NCI-H226 (cell line): ENCODE measurements at places on chromosomes 4 and X.

DNA sequence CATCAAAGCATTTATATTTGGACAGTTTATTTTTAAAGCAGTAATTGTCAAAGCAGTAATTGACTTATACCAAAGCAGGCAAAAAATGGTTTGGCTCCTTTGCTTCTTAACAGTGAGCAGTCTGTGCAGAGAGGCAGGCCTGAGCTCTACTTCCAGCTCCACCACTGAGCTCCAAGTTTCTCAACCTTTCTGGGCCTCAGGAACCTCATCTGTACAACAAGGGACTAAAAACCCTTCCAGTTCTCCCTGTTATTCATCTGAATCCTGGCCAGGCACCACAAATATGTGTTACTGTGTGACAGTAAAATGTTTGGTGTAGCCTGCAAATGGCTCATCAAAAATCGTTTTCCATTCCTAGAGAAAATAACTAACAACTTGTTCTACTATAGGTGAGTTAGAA, 88.7 kb upstream of the TTC29 start:
- no peak for DNase-seq

DNA sequence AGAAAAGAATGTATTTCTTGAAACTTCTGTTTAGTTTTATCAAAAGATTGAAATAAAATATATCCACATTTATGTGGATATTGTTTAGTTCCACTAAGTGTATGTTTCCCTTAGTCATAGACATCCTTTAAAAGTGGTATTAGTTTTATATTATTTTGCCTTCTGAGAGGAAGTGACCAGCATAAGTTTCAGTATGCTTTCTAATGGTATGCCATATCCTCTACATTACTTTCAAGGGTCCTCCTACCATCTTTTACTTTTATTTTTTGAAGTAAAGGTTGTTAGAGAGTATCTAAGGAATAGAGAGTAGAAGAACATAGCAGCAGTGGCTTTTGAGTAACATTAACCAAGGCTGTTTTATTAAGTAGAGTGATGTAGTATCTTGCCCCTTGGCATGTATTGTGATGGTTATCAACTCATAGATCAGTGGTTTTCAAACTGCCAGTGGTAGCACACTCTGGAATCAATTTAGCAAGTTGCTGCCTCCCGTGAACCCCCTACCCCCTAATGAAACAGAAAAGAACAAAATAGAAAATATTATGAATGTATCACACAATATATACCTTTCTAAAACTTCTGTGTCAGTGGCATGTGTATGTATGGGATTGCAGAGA, 44.8 kb downstream of the RBPJ start:
- no peak for DNase-seq

DNA sequence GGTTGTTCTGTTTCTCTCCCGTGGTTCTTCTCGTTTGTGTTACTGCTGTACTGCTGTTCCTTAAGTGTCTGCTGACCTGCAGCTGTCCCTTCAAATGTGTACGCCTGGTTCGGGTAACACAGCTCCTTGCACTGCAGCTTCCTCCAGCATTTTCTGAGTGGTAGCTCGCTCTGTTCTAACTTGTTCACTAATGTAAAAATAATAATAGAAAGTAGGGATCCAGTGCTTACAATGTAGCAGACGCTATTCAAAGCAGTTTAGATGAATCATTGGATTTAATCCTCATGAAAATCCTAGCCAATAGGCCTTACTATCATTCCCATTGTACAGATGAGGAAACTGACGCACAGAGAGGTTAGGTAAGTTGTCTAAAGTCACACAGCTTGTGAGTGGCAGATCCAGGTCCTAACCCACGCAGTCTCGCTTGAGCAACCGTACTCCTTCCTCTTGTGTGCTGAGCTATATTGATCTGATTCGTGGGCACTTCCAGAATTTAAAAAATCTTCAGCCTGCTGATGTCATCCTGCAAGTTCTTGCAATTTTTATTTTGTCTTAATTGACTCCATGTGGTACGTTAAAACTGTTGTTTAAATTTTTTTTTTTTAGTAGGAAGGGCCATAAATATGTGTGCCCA, 448.2 kb upstream of the FAT1 start:
- no peak for DNase-seq

DNA sequence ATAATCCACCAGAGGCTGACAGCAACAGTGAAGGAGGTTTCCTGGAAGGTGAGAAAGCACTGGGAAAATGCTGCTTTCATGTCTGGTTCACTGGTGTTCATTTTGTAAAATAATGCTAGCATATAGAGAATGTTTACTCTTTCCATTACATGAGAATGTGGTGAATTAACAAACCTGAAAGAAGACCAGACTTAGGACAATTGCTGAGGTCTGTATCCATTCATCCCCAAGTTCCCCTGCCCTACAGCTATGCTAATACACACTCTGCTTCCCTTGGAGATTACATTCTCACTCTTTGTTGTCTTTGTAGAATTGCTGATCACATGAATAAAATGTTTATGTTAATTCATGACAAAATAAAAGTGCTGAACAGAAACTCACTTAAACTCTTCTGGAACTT, 99.5 kb downstream of the ARHGAP6 start:
- no peak for DNase-seq

GRCh38 chr4:149884046-149884445, 68.4 kb upstream of the IQCM start:
- DNase-seq, result no peak

DNA sequence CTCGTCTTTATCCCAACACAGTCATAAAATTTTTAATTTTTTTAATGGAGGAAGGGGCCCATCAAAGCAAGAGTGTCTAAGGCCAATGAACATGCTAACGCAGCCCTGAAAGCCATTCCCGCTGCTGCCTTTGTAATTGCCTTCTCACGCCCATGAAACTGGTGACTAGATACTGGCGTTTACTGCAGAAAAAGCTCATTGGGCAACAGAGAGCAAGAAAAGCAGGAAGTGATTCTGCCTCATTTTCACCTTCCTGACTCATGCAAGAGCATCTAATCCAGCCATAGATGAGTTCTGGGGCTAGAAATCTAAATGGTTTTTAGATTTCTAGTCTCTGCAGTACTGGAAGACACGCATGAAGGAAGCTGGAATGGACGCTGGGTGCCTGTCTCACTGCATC, 72.5 kb downstream of the ANXA3 start:
- DNase-seq, result no peak

DNA sequence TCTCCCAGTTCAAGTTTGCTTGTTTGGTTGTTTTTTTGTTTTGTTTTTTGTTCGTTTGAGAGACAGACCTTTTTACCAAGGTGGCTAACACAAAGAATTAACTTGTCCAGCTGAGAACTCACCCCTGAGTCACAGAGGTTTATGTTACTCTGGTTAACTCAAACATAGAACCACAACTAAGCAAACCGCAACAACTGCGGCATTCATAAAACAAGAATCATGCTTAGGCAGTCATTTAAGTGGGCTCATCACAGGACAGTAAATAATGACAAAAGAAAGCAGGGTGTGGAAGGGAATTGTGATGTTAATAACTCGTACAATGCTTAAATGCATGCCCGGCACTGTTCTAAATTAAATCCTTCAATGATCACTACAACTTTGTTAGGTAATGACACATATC, 24.7 kb upstream of the IL13RA1 start:
- DNase-seq, result no peak

DNA sequence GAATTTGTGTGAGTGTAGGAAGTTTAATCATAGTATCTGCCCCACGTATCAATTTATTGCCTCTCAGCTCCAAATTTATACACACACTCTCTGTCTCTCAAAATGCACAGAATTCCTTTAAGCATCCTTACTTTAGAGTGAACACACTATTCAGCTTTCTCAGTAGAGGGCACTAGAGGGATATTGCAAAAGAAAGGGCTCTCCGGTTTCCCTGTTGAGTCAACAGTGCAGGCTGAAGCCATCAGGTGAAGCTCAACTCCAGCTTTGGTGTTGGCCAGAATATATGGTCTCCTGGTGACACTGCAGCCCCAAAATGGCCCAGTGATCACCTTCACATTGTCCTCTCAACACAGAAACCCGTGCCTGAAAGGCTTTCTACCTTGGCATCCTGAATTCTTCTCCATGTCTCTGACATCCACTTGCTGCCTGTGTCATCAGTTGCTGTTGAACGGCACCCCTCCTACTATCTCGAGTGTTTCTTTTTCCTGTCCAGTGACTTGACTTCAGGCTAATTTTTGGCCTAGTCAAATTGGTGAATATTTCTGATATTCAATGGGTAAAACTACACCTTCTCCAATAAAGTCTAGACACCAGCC, 670.5 kb downstream of the GABRG1 start:
- DNase-seq, result no peak

GRCh38 chrX:12891915-12892506, 14.4 kb upstream of the TLR8 start:
- DNase-seq, result no peak

GRCh38 chrX:4265036-4265435, 551.6 kb upstream of the PRKX start:
- no peak for DNase-seq

GRCh38 chr4:81504112-81505003, 32.7 kb upstream of the RASGEF1B start:
- DNase-seq, result no peak

- DNase-seq, result no peak
Measured at GRCh38 chrX:77930581-77930980, 20.1 kb downstream of the ATP7A start.

DNA sequence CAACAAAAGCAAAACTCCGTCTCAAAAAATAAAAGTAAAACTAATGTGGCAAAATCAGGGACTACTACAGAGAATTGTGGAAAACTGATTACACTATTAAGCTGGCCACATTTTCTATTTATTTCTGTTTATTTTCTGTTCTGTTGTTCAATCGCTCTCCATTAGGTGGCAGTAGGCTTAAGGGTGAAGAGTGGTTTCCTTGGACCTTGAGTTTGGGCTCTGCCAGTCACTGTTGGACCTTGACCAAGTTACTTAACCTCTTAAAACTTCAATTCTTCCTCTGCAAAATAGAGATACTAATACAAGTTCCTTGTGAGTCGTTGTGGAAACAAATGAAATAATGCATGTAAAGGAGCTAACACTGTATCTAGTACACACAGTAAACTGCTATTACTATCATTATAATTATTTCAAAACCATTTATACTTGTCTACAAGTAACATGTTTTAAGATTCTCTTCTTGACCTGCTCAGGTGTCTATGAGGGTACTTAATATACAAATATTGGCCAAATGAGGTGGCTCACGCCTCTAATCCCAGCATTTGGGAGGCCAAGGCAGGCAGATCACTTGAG, 15.2 kb downstream of the HSD17B11 start:
- DNase-seq, result peak; percentile 36

DNA sequence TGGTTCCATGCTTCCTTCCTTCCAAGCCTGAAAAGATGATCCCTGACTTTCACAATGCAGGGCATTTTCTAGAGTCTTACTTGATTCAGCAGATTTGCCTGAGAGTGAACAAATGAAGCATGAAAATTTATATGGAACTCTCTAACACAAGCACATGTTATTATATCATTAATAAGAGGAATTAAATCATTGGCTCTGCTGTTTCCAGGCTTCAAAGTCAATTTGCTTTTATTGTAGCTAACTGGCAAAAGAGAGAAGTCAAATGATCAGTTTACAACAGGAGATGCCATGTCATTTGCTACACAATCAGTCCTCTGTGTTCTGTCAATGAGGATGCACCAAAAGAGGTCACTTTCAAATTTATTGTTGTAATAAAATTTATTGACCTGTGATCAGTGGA, 101.5 kb upstream of the UGT8 start:
- DNase-seq, result no peak

- peak; percentile 45 for DNase-seq
Measured at GRCh38 chrX:107718156-107718621, 57.4 kb downstream of the TSC22D3 start.

DNA sequence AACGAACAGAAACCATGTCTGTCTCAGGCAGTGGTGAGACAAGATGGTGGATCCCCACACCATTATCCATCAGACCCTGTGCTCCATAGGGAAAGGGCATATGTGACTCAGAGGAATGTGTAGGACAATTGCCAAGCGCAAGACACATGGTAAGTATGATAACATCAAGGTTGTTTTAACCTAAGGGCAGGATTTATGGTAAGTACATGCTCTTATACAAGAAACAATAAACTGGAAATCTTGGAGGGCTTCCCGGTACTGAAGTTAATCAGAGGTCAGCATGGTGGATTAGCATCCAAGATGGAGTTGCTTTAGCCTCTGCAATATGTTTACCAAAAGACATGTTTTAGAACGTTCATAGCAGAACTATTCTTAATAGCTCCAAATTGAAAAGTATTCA, 355.0 kb downstream of the PPP1R2C start:
- DNase-seq, result no peak

GRCh38 chr4:12242354-12242753, 813.7 kb upstream of the HS3ST1 start:
- DNase-seq, result no peak

DNA sequence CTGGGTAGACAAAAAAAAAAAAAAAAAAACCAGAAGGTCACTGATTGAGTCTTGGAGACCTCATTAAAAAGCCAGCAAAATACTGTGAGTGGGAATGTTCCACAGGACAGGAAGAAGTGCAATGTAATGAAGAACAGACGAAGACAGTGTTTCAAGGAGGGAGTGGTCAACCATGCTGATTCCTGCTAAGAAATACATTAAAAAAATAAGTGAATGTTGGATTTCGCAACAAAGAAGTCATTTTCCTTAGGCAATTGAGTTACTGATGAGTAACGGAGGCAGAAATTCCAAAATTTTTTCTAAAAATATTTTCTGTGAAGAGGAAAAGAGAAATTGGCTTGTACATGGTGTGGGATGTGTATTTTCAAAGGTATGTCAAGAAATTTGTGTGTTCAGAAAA, 94.3 kb upstream of the FAM47B start:
- no peak for DNase-seq

DNA sequence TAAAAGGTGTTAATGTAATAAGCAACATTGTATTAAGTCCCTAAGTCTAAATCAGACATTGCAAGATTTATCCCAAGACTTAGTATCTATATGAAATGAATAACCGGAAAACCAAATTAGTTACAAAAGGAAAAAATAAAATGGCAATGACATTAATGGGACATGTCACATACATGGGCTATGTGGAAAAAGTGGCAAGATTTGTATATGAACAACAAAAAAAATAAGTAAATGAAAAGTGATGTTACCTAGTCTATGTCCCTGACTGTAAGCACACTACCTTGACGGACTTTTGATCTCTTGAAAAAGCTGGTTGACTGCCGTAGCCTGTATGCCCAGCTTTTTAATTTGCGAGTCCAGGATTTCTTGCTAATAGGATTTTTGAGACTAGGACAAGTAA, 55.5 kb upstream of the FAM120C start:
- no peak for DNase-seq

DNA sequence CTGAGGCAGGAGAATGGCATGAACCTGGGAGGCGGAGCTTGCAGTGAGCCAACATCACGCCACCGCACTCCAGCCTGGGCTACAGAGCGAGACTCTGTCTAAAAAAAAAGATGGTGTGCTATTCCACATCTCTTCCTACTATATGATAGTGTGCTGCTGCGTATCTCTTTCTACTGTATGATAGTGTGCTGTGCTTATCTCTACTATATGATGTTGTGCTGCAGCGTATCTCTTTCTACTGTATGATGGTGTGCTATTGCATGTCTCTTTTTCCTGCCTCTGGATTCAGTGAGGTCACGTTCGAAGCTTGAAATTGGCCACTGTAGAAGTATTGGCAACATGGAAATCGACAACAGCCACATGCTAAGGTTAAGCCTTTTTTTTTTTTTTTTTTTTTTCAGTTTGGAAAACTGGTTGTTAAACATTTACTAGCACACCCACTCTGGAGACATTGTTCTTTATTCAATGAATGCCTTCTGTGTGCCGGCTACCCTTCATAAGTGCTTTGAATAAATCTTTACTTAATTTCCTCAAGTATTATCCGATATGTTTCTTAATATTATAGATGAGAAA, 31.0 kb downstream of the ARFIP1 start:
- DNase-seq, result no peak
